ENCODE measurements at places on chromosomes 13 and 19.

DNA sequence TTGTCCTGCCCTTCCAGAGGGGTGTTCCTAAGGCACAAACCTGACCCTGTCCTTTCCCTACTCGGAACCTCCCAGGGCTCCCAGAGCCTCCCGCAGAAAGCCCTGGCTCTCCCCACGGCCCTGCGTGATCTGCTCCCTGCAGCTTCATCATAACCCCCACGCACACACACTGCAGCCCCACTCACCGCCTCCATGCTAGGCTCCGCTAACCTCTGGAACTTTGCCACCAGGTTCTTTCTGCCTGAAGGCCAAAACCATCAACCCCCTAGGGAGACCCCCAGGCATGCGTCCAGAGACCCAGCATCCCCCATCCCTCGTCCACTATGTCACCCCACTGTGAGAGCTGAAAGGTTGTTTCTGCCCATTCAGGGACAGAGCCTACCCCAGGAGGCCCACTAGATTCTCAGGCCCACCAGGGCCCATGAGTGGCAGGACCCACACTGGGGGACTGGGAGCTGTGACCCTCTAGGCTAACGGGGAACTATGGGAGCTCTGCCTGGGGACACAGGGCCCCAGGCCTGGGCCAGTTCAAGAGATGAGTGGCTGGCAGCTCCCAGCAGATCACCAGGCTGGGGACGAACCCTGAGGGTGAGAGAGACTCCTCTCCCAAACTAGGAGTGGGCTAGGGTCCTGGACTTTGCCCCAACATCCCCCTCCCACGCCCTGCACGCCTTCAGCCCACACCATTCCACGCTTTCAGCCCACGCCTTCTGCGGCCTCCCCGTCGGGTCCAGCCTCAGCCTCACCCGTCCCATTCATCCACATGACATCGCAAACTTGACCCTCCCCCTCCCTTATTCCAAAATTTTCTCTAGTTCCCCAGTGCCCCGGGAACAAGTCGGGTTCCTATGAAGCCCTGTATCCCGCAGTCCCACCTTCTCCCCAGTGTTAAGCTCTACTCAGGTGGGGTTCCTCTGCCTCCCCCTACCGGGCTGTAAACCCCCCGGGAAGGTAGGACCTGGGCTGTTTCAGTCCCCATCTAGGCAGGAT lies 33.2 kb upstream of the PNMA8B start:
- DNase-seq, result no peak

- no peak for DNase-seq
Observed at GRCh38 chr13:70849222-70849621, 741.0 kb upstream of the KLHL1 start.

DNA sequence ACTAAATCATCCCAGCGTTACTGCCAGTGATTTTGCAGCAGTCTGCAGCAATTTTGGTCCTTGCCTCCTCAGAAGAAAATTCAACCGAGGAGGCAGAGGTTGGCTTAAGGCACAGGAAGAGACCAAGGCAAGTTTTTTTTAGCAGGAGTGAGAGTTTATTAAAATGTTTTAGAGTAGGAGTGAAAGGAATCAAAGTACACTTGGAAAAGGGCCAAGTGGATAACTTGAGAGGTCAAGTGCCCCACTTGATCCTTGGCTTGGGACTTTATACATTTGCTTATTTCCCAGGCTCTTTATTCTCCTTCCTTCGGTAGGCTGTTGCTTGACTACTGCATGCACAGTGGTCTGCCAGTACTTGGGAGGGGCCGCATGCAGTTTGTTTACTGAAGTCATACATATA lies 2.9 kb upstream of the ZNF134 start:
- no peak for DNase-seq

DNA sequence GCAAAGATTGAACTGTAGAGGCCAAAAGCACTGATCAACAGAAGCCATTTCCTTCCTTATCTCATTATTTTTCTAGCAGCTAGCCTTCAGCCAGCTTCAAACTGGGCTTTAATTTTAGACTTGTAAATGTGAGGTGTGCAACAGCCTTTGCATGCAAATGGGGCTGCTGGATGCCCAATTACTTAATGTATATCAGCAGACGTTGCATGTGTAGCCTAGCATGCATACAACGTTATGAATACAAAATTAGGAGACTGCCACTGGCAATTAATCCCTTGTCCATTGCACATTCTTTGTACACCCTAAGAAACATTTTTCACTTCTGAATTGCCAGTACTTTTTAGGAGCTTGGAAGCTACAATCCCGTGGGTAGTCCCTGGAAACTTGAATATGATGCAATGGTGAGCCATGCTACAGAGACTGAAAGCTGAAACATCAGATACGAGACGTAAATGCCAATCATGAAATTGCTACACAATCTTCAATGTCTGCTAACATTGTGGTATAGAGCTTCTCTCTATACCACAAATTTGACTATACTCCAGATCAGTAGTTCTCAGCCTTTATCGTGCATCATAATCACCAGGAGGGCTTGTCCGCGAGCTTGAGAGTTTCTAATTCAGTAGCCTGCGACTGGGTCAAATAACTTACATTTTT lies 20.2 kb downstream of the EPSTI1 start:
- no peak for DNase-seq

- DNase-seq, result no peak
Observed at GRCh38 chr13:74442751-74443150, 308.5 kb upstream of the KLF12 start.

Data from left lobe of liver (tissue), 2 donors.